ENCODE measurements at places on chromosomes 7 and 10.

DNA sequence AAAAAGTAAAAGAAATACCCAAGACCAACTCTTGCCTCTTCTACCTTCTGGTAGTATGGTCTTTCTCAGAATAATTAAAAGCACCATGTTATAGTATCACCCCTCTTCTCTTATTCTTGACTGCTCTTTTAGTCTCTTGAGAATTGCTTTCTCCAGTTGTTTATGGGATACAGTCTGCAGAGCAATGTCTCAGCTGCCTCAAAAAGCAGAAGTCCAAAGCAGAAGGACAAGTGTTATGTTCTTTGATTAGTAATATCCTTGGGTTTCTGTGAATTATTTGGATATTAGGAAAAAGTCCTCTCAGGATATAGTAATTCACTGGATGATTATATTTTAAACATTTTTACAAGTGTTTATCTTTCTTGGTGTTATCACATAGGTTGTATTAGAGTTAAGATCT is 7.4 kb downstream of the TAS2R41 start:
- H3K4me1 ChIP-seq = no peaks in the 10 kb centered on the region
- no peak for DNase-seq
- H3K36me3 ChIP-seq = no peaks in the 10 kb centered on the region
- H3K27me3 ChIP-seq = no peaks in the 10 kb centered on the region
- no peak overlapping the region for H3K4me3 ChIP-seq
- no peak overlapping the region for H3K27ac ChIP-seq

- no peak overlapping the region for H3K4me3 ChIP-seq
- no peaks in the 10 kb centered on the region for H3K27me3 ChIP-seq
- peaks cover 11% of the 10 kb centered on the region for H3K4me1 ChIP-seq
- no peak for DNase-seq
- no peak overlapping the region for H3K27ac ChIP-seq
Observed at GRCh38 chr10:95513008-95513589, 48.1 kb downstream of the SORBS1 start.

DNA sequence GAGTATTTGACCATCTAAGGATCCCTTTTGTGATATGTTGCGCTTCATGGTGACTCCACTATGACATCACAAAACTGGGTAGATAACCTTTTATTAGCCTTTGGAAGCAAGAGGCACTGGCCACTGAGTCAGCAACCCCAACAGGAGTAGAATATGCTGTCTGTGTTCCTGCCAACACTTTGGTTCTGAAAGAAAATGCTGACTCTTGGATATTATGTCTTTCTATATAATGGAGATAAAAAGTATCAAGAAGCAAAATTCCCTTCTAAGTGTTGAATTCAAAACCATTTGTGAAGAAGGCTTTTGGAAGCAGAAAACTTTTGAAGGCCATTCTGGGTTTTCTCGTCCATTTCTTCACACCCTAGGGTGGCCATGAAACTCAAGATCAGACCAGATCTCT is 346.2 kb upstream of the LRGUK start:
- H3K27me3 ChIP-seq = no peaks in the 10 kb centered on the region
- H3K27ac ChIP-seq = no peak overlapping the region
- H3K36me3 ChIP-seq = peaks cover 13% of the 10 kb centered on the region

- H3K27ac ChIP-seq = no peak overlapping the region
- no peak for DNase-seq
- H3K36me3 ChIP-seq = no peaks in the 10 kb centered on the region
- no peak overlapping the region for H3K4me3 ChIP-seq
Observed at GRCh38 chr7:157446322-157446721, 109.5 kb downstream of the DNAJB6 start.

- H3K36me3 ChIP-seq = no peaks in the 10 kb centered on the region
- DNase-seq = no peak
- no peak overlapping the region for H3K27ac ChIP-seq
- peaks cover 9% of the 10 kb centered on the region for H3K4me1 ChIP-seq
Observed at GRCh38 chr7:20223356-20223755, 6.2 kb upstream of the MACC1 start.

- no peak for DNase-seq
- no peak overlapping the region for H3K27ac ChIP-seq
- no peaks in the 10 kb centered on the region for H3K27me3 ChIP-seq
- no peak overlapping the region for H3K4me3 ChIP-seq
Observed at GRCh38 chr10:51217505-51217904, 143.2 kb downstream of the PRKG1 start.

- H3K27me3 ChIP-seq = peaks cover 60% of the 10 kb centered on the region
- peaks cover 11% of the 10 kb centered on the region for H3K4me1 ChIP-seq
- DNase-seq = no peak
- peak overlapping the region; percentile 79 for H3K4me3 ChIP-seq
- no peak overlapping the region for H3K27ac ChIP-seq
Observed at GRCh38 chr7:132578826-132579225, 2.6 kb upstream of the PLXNA4 start.

DNA sequence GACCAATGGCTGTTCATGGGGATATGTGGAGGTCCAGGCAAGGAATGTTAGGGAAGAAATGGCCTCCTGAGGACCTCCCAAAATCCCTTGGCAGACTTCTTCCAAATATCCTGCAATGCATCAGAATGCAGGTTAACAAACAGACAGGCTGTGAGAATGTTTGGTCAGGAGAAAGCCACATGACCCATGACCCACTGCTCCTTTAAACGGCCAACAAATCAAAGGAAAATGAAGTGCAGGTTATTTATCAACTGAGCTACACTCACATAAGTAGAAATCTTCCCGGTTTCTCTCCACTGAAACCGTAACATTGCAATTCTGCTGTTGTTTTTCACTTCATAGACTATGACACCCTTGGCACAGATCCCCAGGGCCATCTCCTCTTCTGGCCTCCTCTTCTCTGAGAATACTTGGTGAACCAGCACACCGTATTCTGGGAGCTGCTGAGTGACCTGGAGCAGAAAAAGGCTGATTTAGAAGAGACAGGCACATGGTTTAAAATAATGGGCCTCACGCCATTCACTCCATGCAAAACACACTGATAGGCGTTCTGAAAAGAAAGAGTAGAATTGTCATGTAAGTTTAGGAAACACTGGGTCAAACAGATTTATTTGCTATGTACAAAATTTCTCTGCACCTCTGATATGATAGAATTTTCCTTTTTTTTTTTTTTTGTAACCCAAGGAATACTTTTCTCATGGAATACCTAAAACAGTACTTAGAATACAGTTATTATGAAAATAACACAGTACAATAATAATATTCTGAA is 67.8 kb downstream of the FRMPD2 start:
- H3K4me1 ChIP-seq = no peaks in the 10 kb centered on the region
- no peak overlapping the region for H3K4me3 ChIP-seq
- no peak overlapping the region for H3K27ac ChIP-seq
- no peaks in the 10 kb centered on the region for H3K36me3 ChIP-seq

DNA sequence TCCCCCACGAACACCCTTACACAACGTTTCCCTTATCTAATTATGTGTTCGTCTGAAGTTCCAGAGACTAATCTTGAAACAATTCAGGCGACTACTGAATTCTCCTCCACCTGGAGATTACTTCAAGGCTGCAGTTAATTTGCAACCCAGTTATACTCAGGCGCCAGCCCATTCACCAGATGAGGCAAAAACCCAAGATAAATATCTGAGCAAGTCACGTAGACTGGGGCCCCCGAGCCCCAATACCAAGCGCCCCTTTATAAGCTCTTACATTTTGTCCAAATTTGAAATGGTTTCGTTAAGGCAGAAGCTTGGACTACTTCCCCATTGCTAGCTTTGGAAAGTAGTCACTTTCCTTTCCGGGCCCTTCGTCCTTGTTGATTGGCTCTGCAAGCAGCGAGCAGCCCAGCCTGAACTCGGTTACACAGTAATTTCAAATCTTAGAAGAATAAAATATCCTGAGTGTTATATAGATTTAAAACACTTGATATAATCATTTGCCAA is 1.2 kb downstream of the TPK1 start:
- peaks cover 8% of the 10 kb centered on the region for H3K27me3 ChIP-seq
- peak overlapping the region; percentile 86 for H3K27ac ChIP-seq
- peak overlapping the region; percentile 98 for H3K4me3 ChIP-seq
- peaks cover 9% of the 10 kb centered on the region for H3K4me1 ChIP-seq
- no peaks in the 10 kb centered on the region for H3K36me3 ChIP-seq

GRCh38 chr10:1932692-1933094 is 195.4 kb upstream of the ADARB2 start:
- H3K36me3 ChIP-seq = no peaks in the 10 kb centered on the region
- H3K4me1 ChIP-seq = no peaks in the 10 kb centered on the region
- H3K27ac ChIP-seq = no peak overlapping the region
- H3K4me3 ChIP-seq = no peak overlapping the region

- no peak overlapping the region for H3K4me3 ChIP-seq
- H3K36me3 ChIP-seq = no peaks in the 10 kb centered on the region
- no peak for DNase-seq
- H3K27ac ChIP-seq = no peak overlapping the region
- H3K27me3 ChIP-seq = no peaks in the 10 kb centered on the region
Observed at GRCh38 chr7:89796481-89796880, 357.8 kb upstream of the STEAP1 start.

- no peaks in the 10 kb centered on the region for H3K36me3 ChIP-seq
- H3K27me3 ChIP-seq = peaks cover 4% of the 10 kb centered on the region
- no peak for DNase-seq
- H3K4me3 ChIP-seq = no peak overlapping the region
- peaks cover 9% of the 10 kb centered on the region for H3K4me1 ChIP-seq
Observed at GRCh38 chr7:115812794-115813193, 217.8 kb downstream of the TFEC start.

GRCh38 chr7:2838451-2838850 is 5.7 kb downstream of the GNA12 start:
- peaks cover 57% of the 10 kb centered on the region for H3K36me3 ChIP-seq
- peaks cover 23% of the 10 kb centered on the region for H3K4me1 ChIP-seq
- H3K4me3 ChIP-seq = no peak overlapping the region
- DNase-seq = no peak
- no peak overlapping the region for H3K27ac ChIP-seq
- no peaks in the 10 kb centered on the region for H3K27me3 ChIP-seq

GRCh38 chr7:45420843-45421495 is 153.2 kb upstream of the ADCY1 start:
- H3K4me1 ChIP-seq = no peaks in the 10 kb centered on the region
- H3K27ac ChIP-seq = no peak overlapping the region
- no peak for DNase-seq
- H3K36me3 ChIP-seq = no peaks in the 10 kb centered on the region
- no peaks in the 10 kb centered on the region for H3K27me3 ChIP-seq

GRCh38 chr7:109391240-109391639 is 821.6 kb downstream of the DNAJB9 start:
- no peaks in the 10 kb centered on the region for H3K4me1 ChIP-seq
- no peak for DNase-seq
- H3K36me3 ChIP-seq = no peaks in the 10 kb centered on the region
- H3K4me3 ChIP-seq = no peak overlapping the region

GRCh38 chr10:29862923-29863614 is 196.3 kb downstream of the JCAD start:
- no peak for DNase-seq
- no peaks in the 10 kb centered on the region for H3K27me3 ChIP-seq
- H3K4me3 ChIP-seq = peak overlapping the region; percentile 36
- H3K36me3 ChIP-seq = peaks cover 4% of the 10 kb centered on the region
- H3K27ac ChIP-seq = peak overlapping the region; percentile 93

Measured in type B pancreatic cell (in vitro differentiated cells).